ENCODE measurements at places on chromosomes 3 and 15.

DNA sequence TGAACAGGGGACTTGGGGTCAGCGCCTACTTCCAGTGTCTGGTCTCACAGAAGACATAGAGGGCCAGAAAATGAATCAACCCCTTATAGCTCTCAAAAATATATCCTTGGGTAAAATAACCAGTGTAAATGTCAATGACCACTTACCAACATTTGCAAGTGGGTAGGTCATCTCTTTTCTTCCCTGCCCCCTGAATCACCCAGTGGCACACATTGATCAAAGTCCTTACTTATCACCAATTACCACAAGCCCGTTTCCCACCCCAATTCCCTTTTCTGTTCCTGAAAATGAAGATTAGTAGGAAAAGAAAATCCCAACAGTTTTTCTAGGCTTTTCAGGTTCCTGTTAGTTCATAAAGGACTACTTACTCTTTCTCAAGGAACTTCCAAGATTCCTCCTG, 70.5 kb upstream of the HEG1 start:
- no peak for DNase-seq

- no peak for DNase-seq
Measured at GRCh38 chr15:65885668-65886218, 16.5 kb downstream of the RAB11A start.

GRCh38 chr15:39592500-39592899, 11.6 kb downstream of the THBS1 start:
- DNase-seq = no peak

DNA sequence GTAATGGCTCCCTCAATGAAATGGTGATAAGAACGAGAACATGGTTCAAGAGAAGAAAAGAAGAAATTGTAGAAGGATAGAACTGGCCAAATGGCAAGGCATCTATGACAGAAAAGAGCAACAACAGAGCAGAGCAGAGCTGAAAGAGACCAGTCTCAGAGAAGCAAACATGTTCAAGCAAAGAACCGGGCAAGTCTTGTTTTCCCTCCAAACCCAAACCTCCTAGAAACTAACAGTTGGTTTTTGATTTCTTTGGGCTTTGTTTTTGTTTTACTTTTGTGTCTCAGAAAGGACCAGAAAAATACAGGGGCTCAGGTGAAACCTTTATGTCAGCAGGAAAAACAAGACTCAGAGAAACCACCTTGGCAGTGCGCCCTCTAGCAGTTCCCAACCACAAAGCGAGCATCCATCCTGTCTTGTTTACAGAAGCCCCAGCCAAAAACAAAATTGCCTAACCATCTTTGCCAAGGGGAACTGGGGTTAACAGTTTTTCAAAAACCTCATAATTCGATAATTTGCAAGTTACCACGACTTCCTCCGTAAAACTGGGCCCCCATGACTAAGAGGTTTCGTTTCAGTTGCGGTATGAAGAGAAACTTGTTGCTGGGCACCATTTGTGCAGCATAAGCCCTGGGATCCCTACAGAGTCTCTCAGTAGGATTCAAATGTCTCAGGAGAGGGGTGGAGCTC, 159.2 kb upstream of the SLC24A5 start:
- no peak for DNase-seq

DNA sequence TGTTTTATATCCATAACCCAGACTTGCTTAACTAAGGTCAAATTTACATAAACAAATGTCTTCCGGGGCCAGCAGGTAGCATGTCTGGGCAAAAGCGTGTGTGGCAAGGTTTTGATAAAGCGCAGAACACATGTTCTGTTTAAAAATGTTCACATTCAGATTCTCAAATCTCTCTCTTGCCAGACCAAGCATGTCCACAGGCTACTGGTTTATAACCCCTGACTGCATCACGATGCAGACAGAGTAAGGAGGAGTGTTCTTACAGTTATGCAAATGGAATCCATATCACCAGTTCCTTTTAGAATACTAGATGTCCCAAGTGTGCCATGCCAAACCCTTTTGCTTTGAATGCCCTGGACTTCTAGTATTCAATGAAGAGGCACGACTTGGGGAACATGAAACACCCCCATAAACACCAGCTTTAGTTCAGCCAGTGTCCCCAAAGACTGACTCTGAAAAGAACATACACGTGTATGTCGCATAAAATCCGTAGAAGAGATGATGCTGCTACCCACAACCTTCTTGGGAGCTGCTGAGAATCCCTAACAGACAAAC, 412.0 kb downstream of the CNTN4 start:
- DNase-seq = no peak
